ENCODE measurements at places on chromosomes 2 and 18. TPM values are rescaled to one million over a fixed set of nuclear protein-coding genes. Genes with fewer than 3 reads are reported as not detected.

HRH4 gene
- polyA plus RNA-seq, result not detected

DNA sequence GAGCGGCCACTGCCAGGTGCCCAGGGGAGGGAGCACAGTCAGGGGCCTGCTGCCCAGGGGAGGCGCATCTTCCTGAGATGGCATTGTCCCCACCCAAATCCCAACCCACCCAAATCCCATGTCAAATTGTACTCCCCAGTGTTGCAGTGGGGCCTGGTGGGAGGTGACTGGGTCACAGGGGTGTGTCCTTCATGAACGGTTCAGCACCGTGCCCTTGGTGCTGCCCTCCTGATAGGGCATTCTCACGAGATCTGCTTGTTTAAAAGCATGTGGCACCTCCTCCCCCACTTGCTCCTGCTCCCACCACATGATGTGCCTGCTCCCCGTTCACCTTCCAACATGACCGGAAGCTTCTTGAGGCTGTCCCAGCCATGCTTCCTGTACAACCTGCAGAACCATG is 27.6 kb downstream of the ANKMY1 start:
- peak; percentile 4 for DNase-seq

PROKR1 gene
- polyA plus RNA-seq, result not detected

GRCh38 chr2:27509326-27509725 is 12.7 kb downstream of the GCKR start:
- DNase-seq, result no peak

CRYGD gene
- not detected for polyA plus RNA-seq

GRCh38 chr2:237075749-237076599 is 9.7 kb upstream of the COPS8 start:
- DNase-seq, result no peak

KCTD1 gene
- 2.3 TPM for polyA plus RNA-seq

CNTNAP5 gene
- not detected for polyA plus RNA-seq

DNA sequence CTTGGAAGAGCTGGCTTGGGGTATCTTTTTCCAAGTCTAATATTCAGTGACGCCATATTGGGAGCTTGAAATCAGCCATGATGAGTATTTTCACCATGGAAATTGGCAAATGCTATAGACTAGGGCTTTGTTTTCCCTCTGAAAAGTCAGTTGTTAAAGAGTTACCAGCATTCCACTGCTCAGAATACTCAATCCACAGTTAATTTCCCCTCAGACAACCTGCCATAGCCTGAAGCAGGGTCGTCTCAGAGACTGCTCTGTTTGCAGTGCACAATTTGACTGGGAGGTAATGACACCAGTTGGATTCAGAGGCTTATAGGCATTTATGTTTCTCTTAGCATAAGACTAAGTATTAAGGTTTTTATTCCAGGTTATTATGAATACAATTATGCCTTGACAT is 35.5 kb upstream of the TMEM200C start:
- no peak for DNase-seq

- no peak for DNase-seq
Observed at GRCh38 chr2:102029952-102030351, 38.2 kb downstream of the IL1R2 start.

DNA sequence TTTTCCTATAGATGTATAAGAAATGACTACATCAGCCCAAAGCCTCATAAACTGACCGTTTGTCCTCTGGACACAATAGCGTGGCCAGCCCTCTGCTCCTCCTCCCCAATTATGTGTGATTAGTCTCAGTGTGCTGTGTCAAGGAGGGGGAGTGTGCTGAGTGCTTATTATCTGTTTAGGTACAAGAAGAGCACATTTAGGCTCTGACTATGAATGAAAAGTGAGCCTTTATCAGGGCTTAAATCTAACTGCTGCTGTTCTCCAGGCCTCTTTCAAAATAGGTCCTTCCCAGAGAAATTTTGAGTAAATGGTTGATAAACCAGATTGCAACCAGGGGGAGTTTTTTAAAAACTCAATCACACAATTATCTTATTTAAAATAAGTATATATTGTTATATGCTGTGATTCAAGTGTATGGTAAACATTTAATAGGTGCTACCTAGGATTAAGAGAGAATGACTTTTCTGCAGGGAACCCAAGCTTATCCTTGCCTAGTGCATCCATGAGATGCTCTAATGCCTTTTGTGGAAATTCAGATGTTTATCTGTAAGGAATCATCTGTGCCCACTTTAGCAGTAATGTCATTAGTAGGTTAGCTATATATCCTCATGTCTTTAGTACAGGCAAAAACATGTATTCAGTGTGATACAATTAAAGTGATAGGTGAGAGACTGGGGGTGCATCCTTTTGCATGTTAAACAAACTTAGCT is 168.7 kb upstream of the SIX3 start:
- no peak for DNase-seq

PSMA8 gene
- polyA plus RNA-seq, result not detected

HOXD4 gene
- polyA plus RNA-seq, result not detected

GAREM2 gene
- 0.28 TPM for polyA plus RNA-seq

DNA sequence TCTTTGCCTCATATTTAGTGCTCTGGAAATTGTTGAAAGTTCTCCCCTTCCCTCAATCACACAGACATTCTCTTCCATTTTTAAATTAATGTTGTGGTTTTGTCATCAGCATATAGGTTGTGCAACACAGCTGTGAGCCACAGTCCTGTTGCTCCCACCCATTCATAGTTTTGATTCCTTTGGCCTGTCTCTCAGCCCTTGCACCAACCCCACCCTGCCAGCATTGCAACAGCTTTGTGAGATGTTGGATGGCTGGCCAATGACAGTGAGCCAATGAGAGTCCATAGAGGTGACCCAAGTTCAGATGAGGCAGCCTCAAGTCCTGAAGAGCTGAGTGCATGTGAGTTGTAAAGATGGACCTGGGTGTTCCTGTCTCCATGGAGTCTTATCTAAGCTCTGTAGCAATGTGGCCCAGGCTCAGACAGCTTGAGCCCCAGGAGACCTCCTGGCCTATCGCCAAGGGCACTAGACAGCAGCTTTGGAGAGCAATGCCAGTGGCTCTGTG is 775.5 kb downstream of the RNF144A start:
- DNase-seq, result no peak

GRCh38 chr2:1758171-1758570 is 13.9 kb upstream of the PXDN start:
- no peak for DNase-seq

CNDP1 gene
- polyA plus RNA-seq, result 3.4 TPM

DNA sequence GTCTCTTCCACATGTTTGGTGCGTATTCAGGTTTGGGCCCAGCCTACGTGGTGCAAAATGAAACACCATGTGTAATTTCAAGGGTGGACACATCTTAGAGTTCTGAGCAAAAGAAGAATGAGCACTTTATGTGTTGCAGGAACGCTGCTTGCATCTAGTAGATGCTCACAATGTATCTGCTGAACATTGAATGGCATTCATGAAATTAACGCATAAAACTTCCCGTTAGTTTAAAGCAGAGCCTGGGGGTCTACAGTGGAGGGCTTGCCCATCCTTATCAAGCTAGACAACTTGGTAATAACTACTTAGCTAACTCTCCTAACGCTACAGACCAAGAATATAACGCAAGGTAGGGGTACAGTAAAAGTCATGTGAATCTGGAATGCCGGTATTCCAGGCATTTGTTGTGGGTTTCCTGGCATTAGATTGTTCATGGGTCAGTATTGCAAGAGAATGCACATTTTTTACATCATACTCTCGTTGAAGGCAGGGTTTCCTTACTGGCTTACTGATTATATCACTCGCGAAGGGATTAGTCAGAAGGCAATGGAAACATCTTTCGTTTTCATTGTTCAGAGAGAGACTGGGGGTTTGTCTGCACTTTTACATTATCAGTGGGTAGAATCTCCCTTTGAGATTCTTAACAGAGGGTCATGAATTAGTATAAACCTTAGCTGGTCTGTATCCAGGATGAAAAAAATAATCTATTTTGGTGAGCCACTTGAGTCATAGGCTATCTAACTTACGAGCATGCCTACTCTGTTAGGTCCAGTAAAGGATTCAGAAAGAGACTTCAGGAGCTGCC is 229.5 kb upstream of the EPAS1 start:
- DNase-seq, result no peak

GRCh38 chr2:236360496-236360895 is 96.3 kb upstream of the ASB18 start:
- DNase-seq, result no peak

DGKD gene
- polyA plus RNA-seq, result 4.8 TPM

DNA sequence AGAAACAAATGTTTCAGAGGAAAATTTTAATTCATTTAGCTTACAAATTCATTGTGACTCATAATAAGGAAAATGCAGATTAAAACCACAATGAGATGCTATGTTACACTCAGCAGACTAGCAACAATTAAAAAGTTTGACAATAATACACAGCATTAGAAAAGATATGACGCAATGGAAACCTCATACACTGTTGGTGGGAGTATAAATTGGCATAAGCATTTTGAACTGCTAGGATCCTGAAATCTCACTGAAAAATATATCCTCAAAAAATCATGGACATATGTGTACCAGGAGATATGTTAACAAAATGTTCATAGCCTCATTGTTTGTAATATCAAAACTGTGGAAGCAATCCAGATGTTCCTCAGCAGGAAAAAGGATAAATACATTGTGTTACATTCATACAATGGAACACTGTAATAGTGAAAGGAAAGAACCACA is 13.7 kb downstream of the CALCRL start:
- DNase-seq, result no peak

- DNase-seq, result no peak
Observed at GRCh38 chr18:55886886-55887285, 298.9 kb upstream of the TCF4 start.

ABHD1 gene
- 0.54 TPM for polyA plus RNA-seq

DNA sequence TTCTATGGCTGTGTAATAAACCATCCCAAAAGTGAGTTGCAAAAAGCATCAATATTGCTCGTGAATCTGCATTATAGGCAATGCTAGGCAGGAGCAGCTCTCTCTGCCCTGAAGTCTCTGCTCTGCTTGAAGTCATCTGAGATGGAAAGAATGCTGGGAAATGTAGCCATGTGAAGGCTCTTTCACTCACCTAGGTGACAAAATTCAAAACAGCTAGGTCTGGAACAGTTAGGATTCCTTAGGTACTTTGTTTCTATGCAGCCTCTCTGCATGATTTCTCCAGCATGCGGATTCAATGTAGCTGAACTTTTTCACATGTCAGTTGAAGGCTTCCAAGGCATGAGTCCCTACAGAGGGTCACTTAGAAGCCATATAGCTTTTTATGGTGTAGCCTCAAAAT is 1383.7 kb downstream of the LRP1B start:
- DNase-seq, result no peak

DNA sequence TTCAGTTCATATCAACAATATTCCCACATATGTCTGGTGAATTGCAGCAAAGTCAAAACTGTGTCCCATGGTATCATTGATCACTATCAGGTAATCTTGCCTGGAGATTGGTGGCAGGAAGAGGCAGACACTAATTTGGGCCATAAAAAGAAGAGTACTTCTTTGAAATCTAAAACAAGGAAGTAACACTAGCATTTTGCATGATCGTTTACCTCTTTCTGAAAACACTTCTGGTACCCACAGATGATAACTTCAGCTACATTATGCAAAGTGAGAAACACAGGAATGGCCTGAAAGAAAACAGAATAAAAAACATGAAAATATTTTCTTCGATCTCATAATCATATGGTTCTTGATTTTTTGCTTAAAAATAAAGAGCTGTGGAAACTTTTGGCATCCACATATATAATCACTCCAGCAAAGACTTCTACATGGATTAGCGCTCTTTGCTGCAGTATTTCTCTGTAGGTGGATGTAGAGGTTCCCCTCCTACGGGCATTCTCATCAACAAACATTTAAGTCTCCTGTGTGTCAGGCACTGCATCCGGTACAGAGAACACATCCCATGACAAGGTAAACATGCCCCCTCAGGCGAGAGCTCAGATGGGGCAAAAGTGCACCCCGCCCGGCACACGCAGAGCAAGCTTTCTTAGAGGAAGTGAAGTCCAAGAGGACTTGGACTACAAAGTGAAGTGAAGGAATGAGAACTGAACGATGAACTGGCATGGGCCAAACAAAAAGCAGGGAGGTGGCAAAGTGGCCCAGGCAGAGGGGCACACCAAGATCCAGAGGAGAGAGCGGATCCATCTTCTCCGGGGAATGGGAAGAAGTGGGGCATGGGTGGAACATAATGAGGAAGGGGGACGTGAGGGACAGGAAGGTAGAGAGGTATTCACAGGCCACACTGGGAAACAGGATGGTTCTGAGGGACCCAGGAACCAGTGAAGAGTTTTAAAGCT is 68.0 kb upstream of the RIOK3 start:
- no peak for DNase-seq

GRCh38 chr2:55985406-55985805 is 61.8 kb upstream of the EFEMP1 start:
- DNase-seq, result no peak

- DNase-seq, result no peak
Observed at GRCh38 chr2:145199827-145200706, 680.1 kb upstream of the ZEB2 start.

GRCh38 chr2:134231965-134232340 is 21.9 kb upstream of the MGAT5 start:
- no peak for DNase-seq

GRCh38 chr2:16621316-16621715 is 44.3 kb downstream of the CYRIA start:
- DNase-seq, result no peak

TUBA4B gene
- polyA plus RNA-seq, result 0.19 TPM

OSR1 gene
- polyA plus RNA-seq, result not detected

DNA sequence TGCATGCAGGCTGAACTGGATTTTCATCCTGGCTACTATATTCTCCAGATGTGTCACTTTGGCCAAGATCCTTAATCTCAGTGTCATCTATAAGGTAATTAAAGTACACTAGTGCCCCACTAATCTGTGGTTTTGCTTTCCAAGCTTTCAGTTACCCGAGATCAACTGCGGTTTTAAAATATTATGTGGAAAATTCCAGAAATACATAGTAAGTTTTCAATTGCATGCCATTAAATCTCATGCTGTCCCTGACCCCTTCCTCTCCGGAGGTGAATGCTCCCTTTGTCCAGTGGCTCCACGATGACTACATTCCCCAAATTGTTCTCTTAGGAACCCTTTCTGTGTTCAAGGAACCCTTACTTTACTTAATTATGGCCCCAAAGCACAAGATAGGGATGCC is 5.3 kb upstream of the TYMS start:
- DNase-seq, result no peak

- no peak for DNase-seq
Observed at GRCh38 chr2:218732761-218733158, 22.1 kb downstream of the TTLL4 start.

- no peak for DNase-seq
Observed at GRCh38 chr2:105487142-105488069, 88.6 kb upstream of the FHL2 start.

GALNT3 gene
- 0.29 TPM for polyA plus RNA-seq

GRCh38 chr2:207499114-207499513 is 30.6 kb upstream of the CREB1 start:
- DNase-seq, result no peak

UBR3 gene
- polyA plus RNA-seq, result 8.5 TPM

GRCh38 chr2:100739735-100740432 is 80.1 kb upstream of the NPAS2 start:
- DNase-seq, result no peak

ITGA6 gene
- polyA plus RNA-seq, result 5.8 TPM

- peak; percentile 60 for DNase-seq
Observed at GRCh38 chr2:45992021-45992740, 305.0 kb upstream of the EPAS1 start.

- DNase-seq, result no peak
Observed at GRCh38 chr2:48912110-48912509, 156.6 kb upstream of the LHCGR start.

GALNT13 gene
- polyA plus RNA-seq, result not detected

CDK5R2 gene
- polyA plus RNA-seq, result not detected

- DNase-seq, result no peak
Observed at GRCh38 chr2:106111882-106112571, 82.1 kb downstream of the UXS1 start.

EVA1A gene
- 107 TPM for polyA plus RNA-seq
